ENCODE measurements at places on chromosomes 1 and 21. TPM values are rescaled to one million over a fixed set of nuclear protein-coding genes. Genes with fewer than 3 reads are reported as not detected.

- no peak overlapping the region for H3K4me3 ChIP-seq
- no peak overlapping the region for H3K27ac ChIP-seq
- no peaks in the 10 kb centered on the region for H3K4me1 ChIP-seq
- no peaks in the 10 kb centered on the region for H3K27me3 ChIP-seq
Measured at GRCh38 chr1:193211539-193211938, 25.1 kb upstream of the B3GALT2 start.

GRCh38 chr1:44799770-44800584 lies at the start of gene PLK3:
PLK3 (plus strand) TSS chr1:44800377; CDS start chr1:44800464, 87 bp downstream.
- H3K36me3 ChIP-seq, result peaks cover 20% of the 10 kb centered on the region
- peak within 1 kb of the TSS; percentile 83 for H3K27ac ChIP-seq
- no peaks in the 10 kb centered on the region for H3K27me3 ChIP-seq
- peak within 1 kb of the TSS; percentile 77 for H3K4me3 ChIP-seq
- H3K4me1 ChIP-seq, result peaks cover 28% of the 10 kb centered on the region

DNA sequence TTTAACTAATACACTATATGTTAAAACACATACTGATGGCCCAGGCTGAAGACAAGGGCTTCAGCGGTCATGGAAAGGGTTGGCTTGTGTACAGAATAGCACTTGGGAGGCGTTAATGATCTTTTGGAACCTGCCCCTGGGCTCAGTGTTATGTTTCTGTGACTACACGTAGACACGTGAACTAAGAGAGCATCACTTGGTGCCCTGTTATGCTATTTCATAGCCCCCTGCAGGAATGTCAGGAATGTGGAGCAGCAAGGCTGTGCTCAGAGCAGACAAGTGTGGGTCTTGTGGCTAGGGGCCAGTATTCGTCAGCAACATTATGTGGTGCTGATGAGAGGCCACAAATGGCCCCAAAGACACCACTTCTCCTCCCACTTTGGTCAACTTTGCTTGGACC lies 132.4 kb downstream of the MAP3K21 start:
- H3K4me1 ChIP-seq, result no peaks in the 10 kb centered on the region
- no peak overlapping the region for H3K27ac ChIP-seq
- H3K4me3 ChIP-seq, result no peak overlapping the region
- no peaks in the 10 kb centered on the region for H3K27me3 ChIP-seq
- no peak for DNase-seq

DNA sequence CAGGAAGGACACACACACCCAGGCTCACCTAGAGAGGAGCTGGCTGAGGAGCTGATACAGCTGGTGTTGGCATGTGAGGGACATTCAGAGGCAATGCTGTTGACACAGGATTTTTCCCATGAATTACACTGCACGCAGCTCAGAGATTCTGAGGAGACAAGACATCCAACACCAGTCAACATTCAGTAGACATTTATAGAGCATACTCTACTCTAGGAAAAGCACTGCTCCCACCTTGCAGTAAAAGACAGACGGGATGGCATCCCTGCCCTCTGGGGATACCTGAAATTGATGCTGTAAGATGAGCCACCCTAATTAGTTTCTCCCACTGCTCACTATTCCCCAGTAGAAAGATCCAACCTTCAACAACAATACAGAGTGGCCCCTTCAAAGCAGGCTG lies 5.1 kb downstream of the LYPD8 start:
- H3K4me1 ChIP-seq, result peaks cover 3% of the 10 kb centered on the region
- H3K27ac ChIP-seq, result no peak overlapping the region
- DNase-seq, result no peak
- H3K4me3 ChIP-seq, result no peak overlapping the region
- H3K27me3 ChIP-seq, result no peaks in the 10 kb centered on the region

GRCh38 chr1:178275553-178275952 lies 181.6 kb downstream of the RASAL2 start:
- H3K27ac ChIP-seq, result no peak overlapping the region
- H3K27me3 ChIP-seq, result no peaks in the 10 kb centered on the region
- no peak overlapping the region for H3K4me3 ChIP-seq
- no peaks in the 10 kb centered on the region for H3K4me1 ChIP-seq

- DNase-seq, result no peak
- no peak overlapping the region for H3K4me3 ChIP-seq
- no peaks in the 10 kb centered on the region for H3K27me3 ChIP-seq
Measured at GRCh38 chr1:116076831-116077230, 34.4 kb upstream of the MAB21L3 start.

DNA sequence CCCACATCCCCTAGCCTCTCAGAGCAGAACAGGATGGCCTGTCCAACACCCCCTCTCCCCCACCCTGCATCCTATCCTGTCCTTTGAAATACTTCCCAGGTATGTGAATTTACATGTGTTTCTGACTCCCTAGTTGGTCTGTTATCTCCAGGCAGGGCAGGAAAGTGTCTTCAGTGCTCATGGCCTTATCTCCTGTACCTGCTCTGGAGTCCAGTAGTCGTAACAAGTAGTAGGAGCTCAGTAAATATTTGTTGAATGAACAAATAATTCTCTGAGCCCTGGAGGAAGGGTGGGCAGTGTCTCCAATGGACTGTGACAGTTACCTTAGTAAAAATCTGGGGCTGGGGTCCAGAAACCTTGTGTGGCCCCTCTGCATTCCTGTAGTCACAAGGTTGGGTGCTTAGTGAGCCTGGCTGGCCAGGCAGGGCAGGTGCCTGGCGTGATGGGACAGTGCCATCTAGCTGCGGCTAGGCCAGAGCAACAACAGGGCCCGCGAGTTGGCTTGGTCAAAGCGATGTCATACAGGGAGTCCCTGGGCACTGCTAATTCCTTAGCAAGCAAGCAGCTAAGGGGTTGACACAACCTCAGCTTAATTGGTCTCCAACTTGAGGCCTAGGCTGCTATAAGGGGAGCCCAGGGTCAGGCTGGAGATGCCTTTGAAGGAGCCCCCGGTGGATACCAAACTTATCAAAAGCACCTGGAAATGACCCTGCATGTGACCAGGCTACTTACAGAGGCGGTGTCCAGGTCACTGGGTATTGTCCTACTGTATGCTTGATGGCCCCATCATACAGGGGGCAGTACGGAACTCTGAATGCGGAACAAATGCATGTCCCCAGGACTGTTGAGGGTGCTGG lies 89.0 kb upstream of the PPM1J start:
- DNase-seq, result peak; percentile 45
- no peaks in the 10 kb centered on the region for H3K4me1 ChIP-seq
- H3K4me3 ChIP-seq, result no peak overlapping the region
- H3K27ac ChIP-seq, result no peak overlapping the region

DNA sequence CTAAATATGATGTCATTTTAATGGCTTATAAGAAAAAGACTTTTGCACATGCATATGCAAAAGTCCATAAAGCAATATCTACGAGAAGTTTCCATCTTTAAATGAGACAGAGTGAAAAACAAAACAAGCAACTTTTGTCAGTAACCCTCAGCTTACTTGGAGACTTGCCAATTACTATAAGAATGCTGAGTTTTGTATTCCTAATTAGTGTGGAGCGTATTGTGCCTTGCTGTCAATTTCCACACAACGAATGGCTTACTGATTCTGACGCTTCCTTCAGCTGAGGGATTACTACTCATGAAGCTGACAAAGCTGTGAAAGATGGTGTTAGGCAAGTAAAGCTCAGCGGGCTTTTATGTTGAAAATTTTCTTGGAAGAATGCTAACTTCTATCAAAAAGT lies 440.4 kb upstream of the ADAMTS5 start:
- DNase-seq, result no peak
- H3K27ac ChIP-seq, result no peak overlapping the region
- H3K4me1 ChIP-seq, result no peaks in the 10 kb centered on the region
- H3K36me3 ChIP-seq, result no peaks in the 10 kb centered on the region

- H3K36me3 ChIP-seq, result no peaks in the 10 kb centered on the region
- H3K27me3 ChIP-seq, result no peaks in the 10 kb centered on the region
- no peak for DNase-seq
- peaks cover 4% of the 10 kb centered on the region for H3K4me1 ChIP-seq
- no peak overlapping the region for H3K27ac ChIP-seq
Measured at GRCh38 chr1:206005234-206005633, 2.0 kb upstream of the RAB7B start.

DNA sequence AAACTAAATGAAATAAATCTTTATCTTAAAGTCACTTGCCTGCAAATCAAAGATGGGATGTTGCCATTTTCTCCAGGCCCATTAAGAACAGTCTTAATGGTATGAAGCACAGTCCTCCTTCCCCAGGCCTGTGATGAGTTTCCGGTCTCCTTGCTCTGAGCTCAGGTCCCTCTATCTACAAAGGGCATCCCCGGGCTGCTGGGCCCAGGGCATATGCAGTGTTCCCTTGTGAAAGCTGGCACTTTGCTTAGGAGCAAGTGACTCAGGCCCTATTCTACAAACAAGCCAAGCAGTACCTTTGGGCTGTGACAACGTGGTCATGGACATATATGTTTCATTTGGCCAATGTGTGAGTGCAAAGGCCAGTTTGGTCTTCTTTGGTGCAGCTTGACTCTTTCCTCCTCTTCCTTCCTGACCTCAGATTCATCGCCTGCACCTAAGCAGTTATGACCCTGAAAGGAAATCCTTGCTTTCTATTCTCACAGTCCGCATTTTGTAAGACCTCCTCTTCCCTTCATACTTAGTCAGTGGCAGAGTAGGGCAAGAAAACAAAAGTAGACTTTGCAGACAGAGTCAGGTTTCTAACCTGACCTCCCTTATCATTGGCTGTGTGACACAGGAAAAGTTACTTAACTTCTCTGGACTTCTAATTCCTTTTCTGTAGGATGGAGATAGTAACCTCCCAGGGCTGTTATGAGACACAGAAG lies 109.5 kb downstream of the ERG start:
- no peak overlapping the region for H3K27ac ChIP-seq
- no peaks in the 10 kb centered on the region for H3K27me3 ChIP-seq
- H3K4me3 ChIP-seq, result no peak overlapping the region
- DNase-seq, result no peak
- H3K36me3 ChIP-seq, result no peaks in the 10 kb centered on the region

The C1orf116 gene
- 0.39 TPM for total RNA-seq

The FAM3B gene
- not detected for total RNA-seq

The TEDDM1 gene
- total RNA-seq, result not detected

The CD53 gene
- 522 TPM for total RNA-seq

The TNFRSF25 gene
- total RNA-seq, result 19.9 TPM

The RIT1 gene
- total RNA-seq, result 79.2 TPM

The LRRIQ3 gene
- 0.59 TPM for total RNA-seq

The LCE3D gene
- not detected for total RNA-seq

The KLF17 gene
- total RNA-seq, result not detected

All from natural killer cell (primary cell).